ENCODE measurements at places on chromosomes 2 and 18.

DNA sequence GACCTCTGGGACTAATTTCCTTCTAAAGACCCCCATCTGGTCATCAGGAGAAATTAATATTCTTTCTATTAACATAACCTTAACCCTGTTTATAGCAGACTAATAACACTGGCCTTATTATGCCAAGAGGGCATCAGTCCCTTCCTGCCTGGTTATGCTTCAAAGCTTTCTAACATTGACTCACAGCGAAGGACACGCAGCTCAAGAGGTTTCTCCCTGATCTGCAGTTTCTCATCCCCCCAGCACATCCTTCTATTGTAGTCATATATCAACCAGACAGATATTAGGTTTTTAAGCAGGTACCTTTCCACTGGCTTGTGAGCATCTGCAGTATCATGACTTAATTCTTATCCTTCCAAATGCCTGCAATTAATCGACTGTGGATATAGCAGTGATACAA is 100.0 kb upstream of the CXCR4 start:
- no peak for DNase-seq

- no peak for DNase-seq
These were observed 209.6 kb upstream of the TNP1 start for GRCh38 chr2:217069263-217070042.

- no peak for DNase-seq
These were observed 10.7 kb upstream of the IL1RL2 start for GRCh38 chr2:102176172-102176571.

DNA sequence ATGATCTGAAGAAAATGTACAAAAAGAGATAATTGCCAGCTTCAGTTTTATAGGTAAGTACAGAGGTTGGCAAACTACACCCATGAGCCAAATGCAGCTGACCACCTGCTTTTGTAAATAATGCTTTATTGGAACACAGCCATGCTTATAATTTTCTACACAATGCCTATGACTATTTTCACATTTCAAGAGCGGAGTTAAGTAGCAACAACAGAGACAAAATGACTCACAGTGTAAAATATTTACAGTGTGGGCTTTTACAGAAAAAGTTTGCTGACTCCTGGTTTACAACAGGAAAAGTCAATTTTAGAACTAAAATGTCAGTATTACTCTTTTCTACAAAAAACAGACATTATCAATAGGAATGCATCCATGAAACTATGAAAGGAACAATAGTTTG is 26.0 kb downstream of the CWC22 start:
- DNase-seq: no peak

DNA sequence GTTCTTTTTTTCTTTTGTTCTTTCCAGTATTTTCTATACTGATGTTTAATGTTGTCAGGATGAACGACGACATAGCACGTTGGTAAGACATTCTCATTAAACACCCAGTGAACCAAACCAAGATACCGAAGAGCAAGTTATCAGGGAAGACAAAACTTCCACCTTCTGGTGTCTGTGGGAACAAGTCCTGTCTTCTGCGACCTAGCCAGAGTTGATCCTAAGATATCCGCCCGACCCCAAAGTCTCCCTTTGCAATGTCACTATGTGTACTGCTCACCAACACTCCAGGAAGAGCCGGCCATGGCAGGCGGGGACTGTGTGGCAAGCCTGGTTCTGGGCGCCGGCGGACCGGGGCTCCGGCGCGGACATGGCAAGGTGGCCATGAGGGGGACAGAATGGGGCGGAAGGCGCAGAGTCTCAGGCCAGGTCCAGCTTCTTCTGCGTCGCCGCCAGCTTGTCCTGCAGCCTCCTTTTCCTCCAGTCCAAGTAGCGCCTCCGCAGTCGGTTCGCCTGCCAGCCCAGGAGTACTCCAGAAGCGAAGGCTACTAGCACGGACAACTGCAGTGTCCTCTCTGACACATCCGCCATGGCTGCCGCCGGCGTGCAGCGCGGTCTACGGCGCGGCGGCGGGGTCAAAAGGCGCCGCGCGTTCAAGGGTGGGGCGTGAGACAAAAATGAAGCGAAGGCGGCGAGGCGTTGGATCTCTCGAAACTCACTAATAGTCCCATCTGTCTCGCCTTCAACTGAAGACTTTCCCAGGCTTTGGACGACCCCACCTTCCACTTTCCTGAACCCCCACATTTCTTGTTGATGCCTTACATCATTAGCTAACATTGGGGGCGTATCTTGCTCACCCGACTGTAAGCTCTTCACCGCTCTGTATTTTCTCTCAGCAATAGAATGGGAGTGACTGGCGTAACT is at the start of gene MTLN:
TSS of gene MTLN (minus strand) at position 610 of the 921 bp plus-strand sequence. CDS start at position 588, 22 bp downstream.
- DNase-seq: peak; percentile 64

GRCh38 chr2:152098496-152099366 is at the start of gene CACNB4:
Gene CACNB4, minus strand, starts transcription at chr2:152099044.
- DNase-seq: no peak

GRCh38 chr2:88342749-88343148 is 109.7 kb downstream of the FOXI3 start:
- no peak for DNase-seq

GRCh38 chr2:222711315-222711940 is 40.0 kb downstream of the MOGAT1 start:
- no peak for DNase-seq

- DNase-seq: peak; percentile 34
These were observed 606 bp downstream of the TMEM237 start for GRCh38 chr2:201642579-201643215.

GRCh38 chr2:239261796-239262483 is 138.9 kb downstream of the HDAC4 start:
- no peak for DNase-seq

DNA sequence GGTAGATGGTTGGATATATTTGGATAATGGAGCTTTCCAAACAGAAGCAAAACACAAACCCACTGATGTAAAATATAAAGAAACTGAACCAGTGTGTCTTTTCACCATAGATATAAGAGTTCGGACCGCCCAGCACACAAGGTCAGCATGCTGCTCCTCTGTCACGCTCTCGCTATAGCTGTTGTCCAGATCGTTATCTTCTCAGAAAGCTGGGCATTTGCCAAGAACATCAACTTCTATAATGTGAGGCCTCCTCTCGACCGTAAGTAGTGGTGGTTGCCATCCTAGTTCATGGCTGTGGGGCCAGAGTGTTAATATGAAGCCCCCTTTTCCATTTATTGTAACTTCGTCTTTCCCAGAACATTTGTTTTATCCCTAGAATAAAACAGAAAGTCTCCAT is 125.2 kb upstream of the LYPD6 start:
- no peak for DNase-seq

- no peak for DNase-seq
These were observed 143.3 kb upstream of the SIX3 start for GRCh38 chr2:44798139-44798659.

GRCh38 chr2:70816726-70817125 is 3.7 kb downstream of the CLEC4F start:
- DNase-seq: no peak

DNA sequence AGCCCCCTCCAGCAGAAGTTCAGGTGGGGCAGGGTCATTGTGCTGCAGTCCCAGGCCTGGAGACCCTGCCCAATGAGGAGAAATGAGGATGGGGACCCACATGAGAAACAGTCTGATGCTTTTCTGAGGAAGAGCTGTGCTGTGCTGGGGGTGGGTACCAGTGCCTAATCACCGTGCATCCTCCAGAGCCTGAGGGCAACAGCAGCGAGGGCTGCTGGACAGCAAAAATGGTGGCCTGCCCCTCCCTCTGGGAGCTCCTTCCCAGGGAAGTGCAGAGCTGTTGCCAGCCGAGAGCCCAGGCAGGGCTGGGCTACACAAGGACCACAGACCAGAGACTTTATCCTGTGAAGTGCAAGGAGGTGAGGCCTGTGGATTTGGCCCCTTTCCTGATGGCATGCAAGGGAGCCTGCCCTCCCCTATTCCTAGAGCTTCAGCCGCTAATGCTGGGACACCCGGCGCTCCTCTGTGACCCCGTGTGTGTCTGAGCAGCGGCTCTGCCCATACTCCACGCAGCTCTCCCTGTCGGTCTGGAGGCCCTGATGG is 134.8 kb downstream of the DSEL start:
- DNase-seq: no peak

DNA sequence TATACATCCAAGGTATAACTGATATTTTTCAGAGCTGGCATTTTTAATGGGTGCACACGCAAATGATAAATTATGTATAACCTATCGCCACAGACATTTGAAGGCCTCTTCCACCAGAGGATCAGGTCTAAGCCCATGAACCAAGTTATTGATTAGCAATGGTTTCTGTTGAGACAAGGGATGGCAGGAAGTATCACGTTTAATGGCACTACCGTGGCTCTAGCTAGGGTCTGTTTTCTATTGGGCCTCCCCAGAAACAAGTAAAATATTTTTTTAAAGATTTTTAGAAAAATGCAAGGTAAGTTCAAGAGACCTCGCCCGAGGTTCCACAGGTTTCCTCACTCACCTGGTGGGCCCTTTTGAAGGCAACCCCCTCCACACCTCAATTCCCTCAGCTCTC is 667 bp downstream of the GFPT1 start:
- no peak for DNase-seq

DNA sequence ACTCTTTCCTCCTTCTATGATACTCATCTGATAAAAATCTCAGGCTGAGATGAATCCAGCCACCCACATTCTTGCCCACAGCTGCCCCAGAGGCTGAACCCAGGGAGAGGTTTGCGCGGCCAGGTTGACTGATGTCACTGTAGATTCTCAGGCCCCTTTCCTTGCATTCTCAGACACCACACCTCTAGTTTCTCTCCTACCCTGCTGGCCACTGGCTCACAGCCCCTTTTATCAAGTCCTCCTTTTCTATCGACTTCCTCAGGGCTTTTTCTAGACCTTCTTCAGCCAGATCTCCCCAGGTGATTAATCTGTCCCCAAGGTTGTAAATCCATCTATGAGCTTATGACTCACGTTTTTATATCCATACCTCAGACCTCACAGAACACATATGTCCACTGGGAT is 99.8 kb downstream of the TACR1 start:
- DNase-seq: no peak

DNA sequence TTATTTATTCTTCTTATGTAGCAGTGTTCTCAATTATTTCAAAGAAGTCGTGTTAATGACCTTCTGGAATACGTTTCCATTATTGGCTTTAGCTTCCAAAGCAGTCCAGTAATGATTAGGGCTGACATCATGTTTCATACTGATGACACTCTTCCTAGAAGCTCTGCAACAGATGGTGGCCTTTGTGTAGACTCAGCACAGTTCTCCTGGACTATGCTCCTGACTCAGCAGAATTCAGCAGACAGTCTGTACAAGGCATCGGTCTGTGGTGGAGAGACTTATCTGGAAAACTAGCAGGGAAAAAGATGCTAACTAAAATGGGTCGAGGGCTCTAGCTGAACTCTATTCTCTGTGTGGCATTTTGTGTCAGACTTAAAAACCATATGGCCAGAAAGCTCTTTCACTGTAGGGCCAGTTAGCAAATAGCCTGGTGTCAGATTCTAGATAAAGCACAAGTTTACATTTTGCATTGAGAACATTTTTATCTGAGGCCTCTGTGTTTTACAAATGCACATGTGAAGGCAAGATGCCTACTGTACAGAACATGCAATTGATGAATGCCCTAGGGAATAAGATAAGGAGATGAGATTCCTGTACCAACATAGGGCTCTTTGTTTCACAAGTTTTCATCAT is 35.1 kb downstream of the GULP1 start:
- DNase-seq: no peak
